Astrocyte of the spinal cord (primary cell): ENCODE measurements at places on chromosomes 1 and 21.

- no peak for DNase-seq
Observed at GRCh38 chr1:9262096-9262986, 27.8 kb downstream of the H6PD start.

- DNase-seq, result no peak
Observed at GRCh38 chr1:3654549-3655281, 2.4 kb downstream of the TP73 start.

DNA sequence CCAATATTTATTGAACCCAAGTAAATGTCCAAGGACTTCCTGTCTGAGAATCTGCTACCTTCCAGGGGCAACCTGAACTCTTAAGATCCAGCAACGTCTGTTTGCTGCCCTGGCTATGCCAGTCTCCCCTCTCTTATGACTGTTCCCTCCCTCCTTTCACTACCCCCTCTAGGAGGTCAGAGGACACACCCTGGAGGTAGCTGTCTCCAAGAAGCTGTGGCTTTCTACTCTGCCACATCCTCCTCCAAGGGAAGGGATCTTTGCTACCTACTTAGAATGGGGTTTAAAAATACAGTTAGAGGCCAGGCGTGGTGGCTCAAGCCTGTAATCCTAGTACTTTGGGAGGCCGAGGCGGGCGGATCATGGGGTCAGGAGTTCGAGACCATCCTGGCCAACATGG lies 3.6 kb upstream of the SMPDL3B start:
- DNase-seq, result no peak

DNA sequence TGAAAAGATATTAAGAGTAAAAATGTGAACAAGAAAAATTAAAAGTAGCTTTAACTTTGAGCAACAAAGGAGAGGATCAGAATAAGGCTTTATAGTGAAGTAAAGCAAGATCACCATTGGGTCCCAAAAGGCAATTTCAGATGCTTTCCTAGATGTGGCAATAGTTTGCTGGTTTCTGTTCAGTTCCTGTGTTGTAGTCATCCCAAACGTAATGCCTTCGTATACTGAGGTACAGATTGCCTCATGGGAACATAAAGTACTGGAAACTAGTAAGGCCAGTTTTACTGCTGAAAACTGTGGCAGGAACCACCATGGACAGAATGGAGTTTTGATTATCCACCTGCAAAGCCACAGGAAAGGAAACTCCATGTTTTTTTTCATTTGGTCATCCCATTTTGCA lies 283.5 kb upstream of the SGIP1 start:
- DNase-seq, result no peak

GRCh38 chr1:41485605-41486004 lies 1.1 kb upstream of the EDN2 start:
- peak; percentile 43 for DNase-seq

- DNase-seq, result no peak
Observed at GRCh38 chr1:222893255-222893654, 78.4 kb downstream of the DISP1 start.
